ENCODE measurements at places on chromosomes 7 and 10.

GRCh38 chr10:132570771-132571649 lies 33.4 kb downstream of the INPP5A start:
- DNase-seq, result no peak

DNA sequence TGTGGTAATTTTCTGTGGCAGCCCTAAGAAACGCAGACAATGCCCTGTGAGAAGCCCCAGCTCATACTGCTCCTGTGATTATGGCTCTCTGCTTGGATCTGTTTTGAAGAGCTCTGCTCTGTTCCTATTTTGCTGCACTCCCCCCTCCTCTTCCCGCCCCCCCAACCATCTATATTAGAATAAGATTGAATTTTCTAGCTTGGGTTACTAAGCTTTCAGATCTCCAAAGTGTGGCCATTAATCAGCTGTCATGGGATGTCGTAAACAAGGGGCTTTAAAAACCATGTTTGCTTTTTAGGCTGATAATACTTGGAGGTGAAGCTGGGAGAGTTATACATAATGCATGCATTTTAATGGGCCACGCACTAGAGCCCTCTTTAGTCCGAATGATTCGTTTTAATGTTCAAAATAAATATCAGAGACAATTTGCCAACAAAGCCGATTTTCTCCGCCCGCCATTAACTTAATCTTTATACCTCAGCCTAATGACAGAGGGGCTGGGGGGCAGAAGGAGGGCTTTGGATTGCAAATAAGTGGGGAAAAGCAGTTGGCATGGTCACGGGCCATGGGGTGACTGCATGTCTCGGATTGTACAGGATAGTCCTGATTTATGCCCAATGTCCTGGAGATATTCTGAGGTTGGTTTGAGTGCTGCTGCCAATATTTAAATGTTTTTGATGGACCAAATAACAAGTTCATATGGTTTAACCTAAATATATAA lies 165.5 kb downstream of the RPS24 start:
- DNase-seq, result no peak

GRCh38 chr7:77320137-77320536 lies 96.0 kb downstream of the GSAP start:
- no peak for DNase-seq

GRCh38 chr7:16347827-16348192 lies 73.5 kb downstream of the CRPPA start:
- no peak for DNase-seq

DNA sequence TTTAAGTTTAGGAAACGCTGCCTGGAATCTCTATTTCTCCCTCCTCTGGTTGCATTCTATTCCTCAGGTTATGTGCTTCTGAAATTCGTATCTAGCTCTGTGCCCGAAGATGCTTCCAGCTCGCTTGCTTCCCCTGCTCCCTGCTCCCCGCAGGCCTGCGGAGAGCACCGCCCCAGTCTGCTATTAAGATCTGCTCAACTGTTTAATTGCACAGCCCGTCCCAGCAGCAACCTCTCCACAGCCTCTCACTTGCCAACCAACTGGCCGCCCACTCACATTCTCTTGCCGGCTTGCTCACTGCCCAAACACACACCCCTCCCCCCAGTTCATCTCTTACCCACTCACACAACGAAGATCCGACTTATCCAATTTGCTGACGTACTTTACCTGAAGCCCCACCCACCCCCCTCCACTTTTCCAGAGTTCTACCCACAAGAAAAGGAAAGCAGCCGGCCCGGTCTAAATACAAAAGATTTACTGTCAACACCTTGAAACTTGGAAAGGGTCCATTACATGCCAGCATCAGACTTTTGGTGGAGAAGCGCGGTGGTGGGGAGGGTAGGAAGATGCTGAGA lies 167.3 kb upstream of the KLF14 start:
- DNase-seq, result peak; percentile 94

- no peak for DNase-seq
These were observed 35.1 kb downstream of the UMAD1 start for GRCh38 chr7:7675686-7676085.

GRCh38 chr7:27723085-27723484 lies 16.9 kb upstream of the TAX1BP1 start:
- DNase-seq, result no peak

DNA sequence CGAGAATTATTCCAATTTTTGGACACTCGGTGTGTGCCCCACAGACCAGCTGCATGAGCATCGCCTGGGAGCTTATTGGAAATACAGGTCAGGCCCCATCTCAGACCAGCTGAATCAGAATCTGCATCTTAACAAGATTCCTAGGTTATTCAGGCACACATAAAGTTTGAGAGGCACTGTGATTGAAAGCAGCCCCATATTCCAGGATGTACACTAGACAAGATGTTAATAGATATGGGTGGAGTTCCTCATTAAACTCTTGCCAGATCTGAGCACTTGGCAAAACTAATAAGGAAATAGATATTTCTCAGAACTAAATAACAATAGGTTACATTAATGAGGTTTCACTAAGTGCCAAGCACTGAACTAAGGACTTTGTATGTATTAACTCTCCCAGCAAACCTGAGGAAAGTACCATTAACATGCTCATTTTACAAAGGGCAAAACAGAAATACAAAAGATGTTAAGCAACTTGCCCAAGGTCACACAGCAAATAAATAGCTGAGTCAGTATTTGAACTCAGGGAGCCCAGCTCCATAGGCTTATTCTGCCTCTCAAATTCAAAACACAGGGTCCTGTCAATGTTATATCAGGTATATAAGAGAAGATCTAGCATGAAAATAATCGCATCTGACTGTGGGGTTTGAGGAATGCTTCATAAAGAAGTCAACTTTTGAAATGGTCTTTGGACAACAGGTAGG lies 29.9 kb downstream of the PPP1R3C start:
- DNase-seq, result no peak

DNA sequence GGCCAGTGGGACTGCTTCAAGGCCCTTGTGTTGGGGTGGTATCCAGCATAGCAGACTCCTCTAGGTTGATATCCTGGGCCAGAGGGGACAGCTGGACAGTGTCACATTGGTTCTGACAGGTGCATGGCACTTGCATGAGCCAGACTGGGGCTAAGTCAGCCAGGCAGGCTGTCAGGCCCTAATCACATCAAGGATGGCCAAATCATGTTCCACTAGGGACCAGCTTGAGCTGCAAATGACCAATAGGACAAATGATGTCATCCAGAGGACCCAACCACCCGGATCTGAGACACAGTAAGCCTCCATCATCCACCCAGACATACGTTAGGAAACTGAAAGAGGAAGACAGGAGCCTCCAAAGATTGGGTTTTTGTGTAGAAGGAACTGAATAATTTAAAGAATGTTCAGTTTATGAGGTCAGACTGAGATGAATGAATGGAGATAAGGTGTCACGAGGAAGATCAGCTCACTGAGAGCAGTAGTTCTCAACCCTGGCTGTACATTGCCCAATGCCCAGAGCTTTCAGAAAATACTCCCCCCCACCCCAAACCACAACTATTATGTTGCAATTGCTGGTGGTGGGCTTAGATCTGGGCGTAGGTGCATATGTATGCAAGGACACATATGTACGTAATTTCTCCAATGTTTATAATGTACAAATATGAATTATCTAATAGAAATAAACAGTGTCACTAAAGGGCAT lies 75.2 kb upstream of the INHBA start:
- DNase-seq, result no peak

- DNase-seq, result no peak
These were observed 952.0 kb upstream of the C7orf33 start for GRCh38 chr7:147638566-147638965.

DNA sequence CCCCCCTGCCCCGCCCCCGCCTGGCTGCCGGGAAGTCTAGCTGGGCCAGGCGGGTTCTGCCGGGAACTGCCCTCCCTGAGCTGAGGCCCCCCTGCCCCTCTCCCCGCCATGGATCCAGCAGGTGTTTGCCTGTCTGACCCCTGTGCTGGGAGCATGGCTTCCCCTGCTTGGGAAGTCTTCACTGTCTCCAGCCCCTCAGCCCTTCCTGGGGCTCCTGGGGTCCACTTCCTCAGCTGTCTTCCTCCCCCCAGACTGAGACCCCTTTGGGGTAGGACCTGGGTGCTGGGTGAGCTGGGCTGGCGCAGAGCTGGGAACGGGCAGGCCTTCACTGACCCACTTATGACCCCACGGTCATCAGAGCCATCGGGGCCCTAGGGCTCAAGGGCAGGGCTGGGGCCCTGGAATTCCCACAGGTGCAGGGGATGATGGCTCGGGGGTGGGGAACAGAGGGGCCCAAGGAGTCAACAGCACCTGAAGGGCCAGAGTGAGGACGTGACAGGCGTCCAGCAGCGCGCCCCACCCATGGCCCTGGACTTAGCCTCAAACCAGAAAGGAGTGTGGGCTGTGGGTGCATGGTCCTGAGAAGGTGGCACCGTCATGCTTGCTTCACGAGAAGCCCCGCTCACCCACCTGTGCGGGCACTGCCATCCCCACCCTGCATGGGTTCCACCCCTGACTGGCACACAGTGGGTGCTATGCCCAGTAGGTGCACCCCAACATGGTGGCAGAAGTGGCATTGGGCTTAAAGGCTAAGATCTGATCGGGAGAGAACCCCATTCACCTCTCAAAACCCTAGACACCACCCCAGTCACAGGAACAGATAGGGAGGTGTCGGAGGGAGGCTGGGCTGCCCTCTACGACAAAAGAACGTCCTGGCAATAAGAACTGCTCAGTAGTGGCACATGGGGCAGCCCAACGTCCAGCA lies 16.2 kb upstream of the TNRC18 start:
- no peak for DNase-seq

DNA sequence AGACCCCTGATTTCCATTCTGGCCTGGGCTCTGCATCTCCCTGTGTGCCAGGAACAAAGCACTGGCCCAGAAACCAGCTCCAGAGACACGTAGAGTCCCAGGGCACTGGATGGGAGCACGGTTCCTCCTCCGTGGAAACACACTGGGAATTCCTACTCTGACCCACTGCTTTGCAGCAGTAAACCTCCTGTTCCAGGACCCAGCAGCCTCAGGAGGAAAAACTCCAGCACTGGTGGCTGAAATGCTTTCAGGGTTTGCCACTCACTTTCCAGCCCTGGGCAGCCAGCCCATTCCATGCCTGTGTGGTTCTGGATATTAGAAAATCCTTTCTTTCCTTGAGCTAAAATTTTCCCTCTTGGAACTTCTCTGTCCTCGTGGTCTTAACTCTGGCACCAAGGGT lies 58.0 kb downstream of the FAM171A1 start:
- no peak for DNase-seq

- DNase-seq, result no peak
These were observed 7.4 kb upstream of the TRPV6 start for GRCh38 chr7:142892951-142893350.

DNA sequence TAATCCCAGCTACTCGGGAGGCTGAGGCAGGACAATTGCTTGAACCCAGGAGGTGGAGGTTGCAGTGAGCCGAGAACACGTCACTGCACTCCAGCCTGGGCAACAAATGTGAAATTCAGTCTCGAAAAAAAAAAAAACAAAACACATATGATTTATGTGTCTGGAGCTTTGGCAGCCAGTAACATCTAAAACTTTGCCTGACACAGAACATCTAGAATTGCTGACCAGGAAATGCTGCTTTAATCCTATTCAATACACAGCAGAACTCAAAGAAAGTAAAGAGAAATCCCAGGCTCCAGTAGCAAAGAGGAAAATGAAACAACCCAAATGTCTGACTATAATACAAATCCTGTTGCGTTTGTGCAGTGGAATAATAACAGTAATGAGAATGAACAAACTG lies 4.5 kb upstream of the CCDC6 start:
- DNase-seq, result no peak

- DNase-seq, result peak; percentile 26
These were observed 255.1 kb upstream of the PPP2R2D start for GRCh38 chr10:131645756-131646155.

- DNase-seq, result no peak
These were observed 256.6 kb downstream of the ZWINT start for GRCh38 chr10:56104487-56104886.

DNA sequence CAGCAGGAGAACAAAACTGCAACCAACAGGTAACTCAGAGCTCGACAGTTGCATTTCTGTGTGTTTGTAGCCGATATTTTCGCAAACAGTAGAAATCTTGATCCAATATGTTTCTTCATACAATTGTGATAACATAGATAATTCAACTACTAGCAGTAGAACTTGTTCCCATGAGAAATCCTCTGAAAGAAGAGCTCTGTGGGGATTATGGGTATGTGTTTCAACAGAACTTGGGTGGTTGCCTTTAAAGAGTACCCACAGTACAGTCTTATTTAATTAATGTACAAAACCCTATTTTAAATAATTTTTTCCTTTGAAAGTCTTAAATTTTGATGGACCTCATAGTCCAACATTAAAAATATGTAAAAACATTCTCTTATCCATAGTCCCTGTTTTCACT lies 266.1 kb downstream of the PARD3 start:
- DNase-seq, result no peak

GRCh38 chr7:148979827-148980226 lies 48.5 kb downstream of the PDIA4 start:
- DNase-seq, result no peak

DNA sequence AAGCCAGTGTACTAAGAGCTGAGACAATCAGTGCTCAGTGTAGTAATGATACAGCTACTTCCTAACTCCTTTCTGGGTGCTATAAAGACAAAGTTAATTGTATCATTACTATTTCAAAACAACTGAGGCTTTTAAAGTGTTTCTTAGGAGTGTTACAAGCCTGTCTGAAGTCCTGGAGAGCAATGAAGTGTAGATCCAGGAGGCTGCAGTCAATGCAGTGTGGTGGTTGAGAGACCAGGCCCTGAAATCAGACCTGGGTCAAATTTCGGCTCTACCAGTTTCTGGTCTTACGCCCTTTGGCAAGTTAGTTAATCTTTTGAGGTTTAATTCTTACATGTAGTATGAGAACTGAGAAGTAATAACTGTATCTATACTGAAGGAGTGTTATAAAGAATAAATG lies 387.0 kb downstream of the SDK1 start:
- DNase-seq, result no peak

DNA sequence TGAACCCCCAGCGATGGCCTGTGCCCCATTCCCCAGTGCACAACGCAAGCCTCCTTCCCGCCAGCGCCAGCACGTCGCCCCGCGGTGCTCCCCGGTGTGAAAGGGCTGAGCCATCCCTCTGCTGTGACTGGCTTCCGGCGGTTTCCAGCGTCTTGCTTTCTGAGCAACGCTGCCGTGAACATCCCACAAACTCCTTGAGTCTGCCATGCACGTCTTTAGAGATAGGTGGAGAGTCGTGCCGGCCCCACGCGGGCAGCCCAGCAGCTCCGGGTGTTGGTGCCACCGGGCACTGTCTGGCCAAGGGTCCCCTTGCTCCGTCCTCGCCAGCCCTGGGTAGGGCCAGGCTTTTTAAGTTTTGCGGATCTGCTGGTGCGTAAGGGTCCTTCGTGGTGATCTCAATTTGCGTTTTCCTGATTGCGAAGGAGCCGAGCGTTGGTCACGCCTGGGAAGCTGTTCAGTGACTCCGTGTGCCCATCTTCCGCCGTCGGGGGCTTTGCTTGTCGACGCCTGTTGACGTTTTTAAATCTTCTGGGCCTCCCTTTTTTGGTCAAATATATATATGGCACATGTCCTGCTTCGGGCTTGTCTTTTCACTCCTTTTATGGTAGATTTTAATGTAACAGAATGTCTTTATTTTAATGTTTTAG lies 70.6 kb downstream of the FOXL3 start:
- DNase-seq, result peak; percentile 36

Data from RWPE2 (cell line).